Mammary epithelial cell (primary cell): ENCODE measurements at places on chromosomes 4 and X. TPM values are rescaled to one million over a fixed set of nuclear protein-coding genes. Genes with fewer than 3 reads are reported as not detected.

- DNase-seq: peak; percentile 87
Observed at GRCh38 chr4:124121461-124121971, 591.0 kb downstream of the ANKRD50 start.

DNA sequence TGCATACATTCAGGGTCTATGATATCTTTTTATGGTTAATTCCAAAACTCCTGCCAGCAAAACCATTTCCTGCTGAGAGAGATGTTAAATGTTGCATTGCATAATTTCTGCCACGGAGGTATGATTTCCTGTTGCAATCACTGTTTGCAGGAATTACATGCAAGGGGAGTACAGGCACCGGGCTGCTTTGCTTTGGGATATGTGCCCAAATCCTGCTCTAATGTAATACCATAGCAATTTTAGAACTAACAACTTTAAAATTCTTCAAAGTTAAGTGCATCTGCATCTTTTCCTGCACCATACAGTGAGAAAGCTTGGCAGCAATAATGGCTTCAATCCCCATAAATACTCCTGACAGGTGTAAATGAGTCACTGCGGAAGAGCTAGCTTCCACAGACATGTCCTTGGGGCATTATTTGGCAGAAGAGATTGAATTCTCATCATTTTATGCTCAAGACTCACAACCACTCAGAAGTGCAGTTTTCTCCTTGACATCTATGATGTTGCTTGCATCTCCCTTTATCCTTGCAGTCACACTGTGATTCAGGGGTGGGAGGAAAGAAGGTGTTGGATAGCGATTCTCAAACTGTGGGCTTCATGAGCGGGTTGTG is 29.6 kb downstream of the TRIM2 start:
- DNase-seq: peak; percentile 92

The F11 gene
- polyA plus RNA-seq: not detected

DNA sequence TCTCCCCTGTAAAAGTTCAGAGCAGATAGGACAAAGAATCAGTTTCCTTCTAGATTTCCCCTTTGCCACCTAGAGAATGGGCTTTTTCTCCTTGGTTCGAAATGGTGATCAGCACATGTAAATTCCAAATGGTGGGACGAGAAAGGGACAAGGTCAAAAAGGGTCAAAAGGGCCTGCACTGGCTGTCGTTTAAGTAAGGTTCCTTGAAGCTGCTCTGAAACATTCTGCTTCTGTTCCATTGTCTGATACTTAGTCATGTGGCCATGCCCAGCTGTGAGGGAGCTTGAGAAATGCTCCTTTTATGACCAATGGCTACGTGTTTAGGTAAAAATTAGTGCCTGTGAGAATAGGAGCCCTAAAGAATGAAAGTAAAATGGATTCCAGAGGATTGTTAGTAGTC is 165.9 kb upstream of the CENPE start:
- peak; percentile 4 for DNase-seq

The ARFIP1 gene
- polyA plus RNA-seq: 14.7 TPM

DNA sequence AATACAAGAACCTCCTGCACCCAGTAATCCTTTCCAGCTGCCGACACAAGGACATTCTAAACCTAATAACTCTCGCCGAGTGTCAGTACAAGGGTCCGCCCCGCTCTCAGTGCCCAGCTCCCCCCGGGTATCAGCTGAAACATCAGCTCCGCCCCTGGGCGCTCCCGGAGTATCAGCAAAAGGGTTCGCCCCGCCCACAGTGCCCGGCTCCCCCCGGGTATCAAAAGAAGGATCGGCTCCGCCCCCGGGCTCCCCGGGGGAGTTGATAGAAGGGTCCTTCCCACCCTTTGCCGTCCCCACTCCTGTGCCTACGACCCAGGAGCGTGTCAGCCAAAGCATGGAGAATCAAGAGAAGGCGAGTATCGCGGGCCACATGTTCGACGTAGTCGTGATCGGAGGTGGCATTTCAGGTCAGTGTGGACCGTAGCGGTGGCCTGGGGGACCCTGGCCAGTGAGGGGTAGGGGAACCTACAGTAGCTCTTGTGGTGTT is at the start of gene MAOA:
TSS of gene MAOA (plus strand) at position 295 of the 490 bp plus-strand sequence. CDS start at position 338, 43 bp downstream.
- DNase-seq: no peak

The ARR3 gene
- polyA plus RNA-seq: not detected

DNA sequence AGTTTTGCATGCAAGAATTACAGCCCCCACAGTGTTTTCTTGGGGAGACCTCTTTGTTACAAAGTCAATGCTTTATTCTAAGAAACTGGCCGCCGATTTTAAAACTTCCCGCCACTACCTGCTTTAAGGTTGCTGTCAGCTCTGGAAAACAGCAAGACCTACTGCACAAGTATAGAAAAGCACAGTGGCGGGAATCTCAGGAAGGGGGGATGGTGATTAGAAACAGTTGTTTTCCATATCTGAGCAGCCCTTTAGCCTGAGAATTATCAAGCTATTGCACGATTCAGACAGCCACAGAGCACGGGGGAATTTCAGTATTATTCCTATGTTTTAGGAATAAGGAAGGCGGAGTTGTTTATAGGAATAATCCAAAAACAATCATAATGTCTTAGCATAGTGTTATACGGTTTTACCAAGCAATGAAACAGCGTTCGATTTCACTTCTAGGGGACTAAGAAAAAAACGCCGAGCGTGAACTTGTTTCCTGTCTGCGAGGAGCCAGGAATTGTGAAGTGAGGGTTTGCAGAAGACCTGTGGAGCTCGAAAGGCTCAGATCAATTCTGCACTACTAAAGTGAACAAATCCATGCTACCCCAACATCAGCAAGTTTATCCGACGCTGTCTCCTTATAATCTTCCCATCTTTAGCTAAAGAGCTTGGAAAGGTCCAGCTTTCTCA is 81.3 kb downstream of the HMGN5 start:
- no peak for DNase-seq
